ENCODE measurements at places on chromosomes 16 and 17.

- DNase-seq, result no peak
Measured at GRCh38 chr16:9850817-9851216, 331.4 kb downstream of the GRIN2A start.

- peak; percentile 62 for DNase-seq
Measured at GRCh38 chr17:49914096-49914490, 54.9 kb upstream of the DLX4 start.

- no peak for DNase-seq
Measured at GRCh38 chr16:66752379-66752778, 970 bp upstream of the DYNC1LI2 start.

- DNase-seq, result no peak
Measured at GRCh38 chr17:37698132-37698910, 46.5 kb downstream of the HNF1B start.

GRCh38 chr16:51545951-51546350, 394.9 kb upstream of the SALL1 start:
- no peak for DNase-seq

GRCh38 chr16:70651524-70651923, 5.2 kb downstream of the IL34 start:
- no peak for DNase-seq
